Left lung (tissue), 14 donors: ENCODE measurements at places on chromosomes 1 and 21. TPM values are rescaled to one million over a fixed set of nuclear protein-coding genes. Genes with fewer than 3 reads are reported as not detected.

The BATF3 gene
- total RNA-seq, result 9.0 TPM

DNA sequence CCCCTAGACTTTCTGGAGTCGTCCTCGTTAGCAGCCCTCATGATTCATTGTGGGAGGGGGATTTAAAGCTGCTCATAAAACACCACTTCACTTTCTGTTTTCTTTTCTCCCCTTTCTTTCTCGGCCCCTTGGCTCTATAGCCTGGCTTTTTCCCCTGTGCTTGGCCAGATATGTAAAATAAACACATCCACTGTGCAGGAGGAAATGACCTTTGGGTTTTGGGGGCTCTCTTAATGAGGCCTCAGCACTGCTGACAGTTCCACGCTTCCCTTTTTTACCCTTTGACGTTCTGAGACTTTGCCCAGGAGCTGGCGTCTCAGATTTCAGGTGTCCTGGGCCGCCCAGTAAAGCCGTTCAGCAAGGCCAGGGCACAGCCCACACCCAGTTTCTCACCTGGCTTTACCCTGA lies 65.7 kb downstream of the RUNX3 start:
- no peak overlapping the region for H3K4me3 ChIP-seq
- DNase-seq, result no peak
- peaks cover 5% of the 10 kb centered on the region for H3K4me1 ChIP-seq
- H3K27ac ChIP-seq, result no peak overlapping the region
- no peaks in the 10 kb centered on the region for H3K36me3 ChIP-seq

DNA sequence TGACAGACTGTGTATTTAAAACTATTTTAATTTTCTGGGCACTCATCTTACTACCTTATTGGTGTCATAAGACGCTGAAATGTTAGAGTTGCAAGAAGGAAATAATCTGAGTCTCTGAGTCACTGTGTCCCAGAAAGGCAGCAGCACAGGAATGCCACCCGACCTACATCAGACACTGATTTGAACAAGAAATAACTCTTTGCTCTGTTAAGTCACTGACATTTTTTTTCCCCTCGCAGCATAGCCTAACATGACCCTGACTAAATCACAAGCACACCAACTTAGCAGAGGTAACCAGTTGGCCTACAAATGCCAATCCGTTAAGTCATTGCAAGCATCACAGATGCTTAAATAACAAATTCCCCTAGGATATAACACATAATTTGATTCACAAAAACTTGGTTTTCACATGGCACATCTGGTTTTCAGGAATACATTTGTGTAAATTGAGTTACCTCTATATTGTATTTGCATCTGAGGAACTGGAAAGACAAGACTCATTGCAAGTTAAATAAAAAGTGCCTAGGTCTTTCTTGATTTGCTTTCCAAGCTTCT lies 349.1 kb downstream of the SEC16B start:
- no peak for DNase-seq
- H3K36me3 ChIP-seq, result no peaks in the 10 kb centered on the region
- no peak overlapping the region for H3K27ac ChIP-seq
- no peaks in the 10 kb centered on the region for H3K4me1 ChIP-seq
- H3K27me3 ChIP-seq, result no peaks in the 10 kb centered on the region

The S100A1 gene
- 2.3 TPM for total RNA-seq

The PTGFRN gene
- total RNA-seq, result 39.9 TPM

The TIE1 gene
- 38.5 TPM for total RNA-seq

The KCNJ9 gene
- total RNA-seq, result not detected

DNA sequence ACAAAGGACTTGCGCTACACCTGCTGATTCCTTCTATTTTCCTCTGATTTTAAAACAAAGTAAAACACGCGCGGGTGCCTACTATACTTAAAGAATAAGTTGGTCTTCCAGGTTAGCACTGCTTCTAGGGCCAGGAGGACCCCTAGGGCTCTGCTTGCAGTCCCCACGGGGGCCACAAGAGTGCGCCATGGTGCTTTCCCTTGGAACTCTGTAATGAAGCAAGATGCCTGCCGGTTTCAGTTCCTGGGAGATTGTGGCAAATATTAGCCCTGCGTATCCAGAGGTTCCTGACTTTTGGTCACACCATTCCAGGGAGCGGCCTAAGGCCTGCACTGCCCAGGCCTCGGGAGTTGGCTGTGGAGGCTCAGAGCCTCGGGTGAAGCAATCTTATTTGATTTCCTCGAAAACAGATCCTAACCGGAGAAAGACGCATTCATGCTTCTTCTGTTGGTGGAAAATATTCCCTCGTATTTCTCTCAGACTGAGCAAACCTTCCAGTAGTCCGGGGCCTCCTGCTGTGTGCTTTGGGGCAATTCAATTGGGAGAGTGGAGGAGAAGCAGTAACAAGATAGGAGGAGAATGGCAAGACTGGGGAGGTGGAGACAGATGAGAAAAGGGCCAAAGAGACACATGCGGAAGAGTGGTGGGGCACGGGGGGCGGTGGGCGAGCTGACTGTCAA lies 25.3 kb downstream of the ADAM30 start:
- no peak overlapping the region for H3K4me3 ChIP-seq
- DNase-seq, result peak; percentile 70
- no peaks in the 10 kb centered on the region for H3K4me1 ChIP-seq
- H3K36me3 ChIP-seq, result no peaks in the 10 kb centered on the region

DNA sequence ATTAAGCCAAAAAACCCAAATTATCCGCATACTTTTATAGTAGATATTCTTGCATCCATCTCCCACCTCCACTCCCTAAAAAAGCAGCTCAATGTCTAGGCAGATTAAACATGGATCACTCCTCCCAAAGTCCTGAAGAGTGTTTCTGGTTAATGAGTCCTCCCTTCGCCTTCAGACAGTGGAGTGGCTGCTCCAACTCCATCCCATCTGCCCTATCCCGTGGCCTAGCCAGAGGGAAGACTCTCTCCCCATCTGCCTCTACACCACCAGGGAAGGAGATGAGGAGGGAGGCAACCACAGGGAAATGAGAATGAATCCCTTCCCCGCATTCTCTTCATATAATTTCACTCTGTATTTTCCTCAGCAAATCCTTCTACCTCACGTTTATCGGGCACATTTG lies 103.8 kb downstream of the SLC45A1 start:
- no peaks in the 10 kb centered on the region for H3K27me3 ChIP-seq
- H3K4me3 ChIP-seq, result peak overlapping the region; percentile 63
- peak overlapping the region; percentile 96 for H3K27ac ChIP-seq
- H3K4me1 ChIP-seq, result peaks cover 39% of the 10 kb centered on the region
- DNase-seq, result no peak

DNA sequence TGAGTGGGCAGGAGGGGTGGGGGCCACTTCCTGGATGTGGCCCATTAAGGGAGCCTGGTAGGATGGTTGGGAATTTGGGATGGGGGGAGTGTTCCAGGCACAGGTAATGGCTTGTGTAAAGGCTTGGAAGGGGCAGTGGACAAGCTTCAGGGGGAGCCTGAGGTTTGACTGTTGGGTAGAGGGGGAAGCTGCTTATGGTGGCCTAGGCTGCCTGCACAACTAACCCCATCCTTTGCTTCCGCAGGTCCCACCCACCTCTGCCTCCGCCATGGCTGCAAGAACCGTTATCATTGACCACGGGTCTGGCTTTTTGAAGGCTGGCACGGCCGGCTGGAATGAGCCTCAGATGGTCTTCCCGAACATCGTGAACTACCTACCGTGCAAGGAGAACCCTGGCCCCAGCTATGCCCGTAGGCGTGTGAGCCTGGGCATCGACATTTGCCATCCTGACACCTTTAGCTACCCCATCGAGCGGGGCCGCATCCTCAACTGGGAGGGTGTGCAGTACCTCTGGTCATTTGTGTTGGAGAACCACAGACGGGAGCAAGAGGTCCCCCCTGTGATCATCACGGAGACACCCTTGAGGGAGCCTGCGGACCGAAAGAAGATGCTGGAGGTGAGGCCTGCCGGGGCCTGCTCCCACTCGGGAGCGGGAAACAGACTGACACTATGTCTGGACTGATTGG lies 67.8 kb downstream of the ACTL8 start:
- peaks cover 4% of the 10 kb centered on the region for H3K27me3 ChIP-seq
- no peaks in the 10 kb centered on the region for H3K4me1 ChIP-seq
- no peaks in the 10 kb centered on the region for H3K36me3 ChIP-seq
- H3K27ac ChIP-seq, result no peak overlapping the region
- DNase-seq, result no peak

The PPIAL4G gene
- not detected for total RNA-seq

- no peaks in the 10 kb centered on the region for H3K27me3 ChIP-seq
- no peaks in the 10 kb centered on the region for H3K36me3 ChIP-seq
- DNase-seq, result no peak
- no peaks in the 10 kb centered on the region for H3K4me1 ChIP-seq
Observed at GRCh38 chr1:242086706-242087105, 87.8 kb upstream of the MAP1LC3C start.

The LCK gene
- 8.8 TPM for total RNA-seq

DNA sequence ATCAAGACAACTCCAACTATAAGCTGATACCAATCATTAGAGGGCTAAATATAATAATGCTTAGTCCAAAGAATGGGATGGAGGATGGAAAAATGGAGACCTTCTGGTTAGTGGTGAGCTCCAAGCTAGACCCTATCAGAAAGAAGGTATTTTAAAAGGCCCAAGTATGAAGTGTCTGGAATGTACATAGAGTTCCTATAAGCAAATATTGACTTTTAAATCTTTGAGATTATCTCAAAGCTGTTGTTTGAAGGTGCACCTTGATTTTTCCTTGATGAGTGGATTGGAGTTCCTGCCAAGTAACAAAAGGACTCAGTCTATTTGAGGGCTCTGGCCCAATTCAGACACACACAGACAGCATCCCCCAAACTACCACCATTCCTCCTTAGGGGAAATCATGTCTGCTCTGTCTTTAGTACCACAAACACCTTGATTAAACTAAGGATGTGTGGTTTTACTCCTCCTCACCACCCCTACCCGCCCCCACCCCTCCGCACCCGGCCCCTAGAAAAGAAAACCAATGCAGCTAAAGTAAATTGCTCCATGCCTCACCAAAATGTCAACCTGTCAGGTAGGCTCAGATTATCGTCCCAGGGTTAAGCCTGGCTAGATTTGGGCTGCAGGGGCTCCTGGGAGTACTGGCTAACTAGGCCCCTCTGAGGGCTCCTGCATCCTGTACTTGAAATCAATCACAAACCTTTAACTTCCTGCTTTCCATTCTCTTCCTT lies 59.4 kb downstream of the CDC7 start:
- H3K36me3 ChIP-seq, result no peaks in the 10 kb centered on the region
- peaks cover 5% of the 10 kb centered on the region for H3K4me1 ChIP-seq
- DNase-seq, result no peak
- peak overlapping the region; percentile 42 for H3K27ac ChIP-seq
- H3K27me3 ChIP-seq, result no peaks in the 10 kb centered on the region

DNA sequence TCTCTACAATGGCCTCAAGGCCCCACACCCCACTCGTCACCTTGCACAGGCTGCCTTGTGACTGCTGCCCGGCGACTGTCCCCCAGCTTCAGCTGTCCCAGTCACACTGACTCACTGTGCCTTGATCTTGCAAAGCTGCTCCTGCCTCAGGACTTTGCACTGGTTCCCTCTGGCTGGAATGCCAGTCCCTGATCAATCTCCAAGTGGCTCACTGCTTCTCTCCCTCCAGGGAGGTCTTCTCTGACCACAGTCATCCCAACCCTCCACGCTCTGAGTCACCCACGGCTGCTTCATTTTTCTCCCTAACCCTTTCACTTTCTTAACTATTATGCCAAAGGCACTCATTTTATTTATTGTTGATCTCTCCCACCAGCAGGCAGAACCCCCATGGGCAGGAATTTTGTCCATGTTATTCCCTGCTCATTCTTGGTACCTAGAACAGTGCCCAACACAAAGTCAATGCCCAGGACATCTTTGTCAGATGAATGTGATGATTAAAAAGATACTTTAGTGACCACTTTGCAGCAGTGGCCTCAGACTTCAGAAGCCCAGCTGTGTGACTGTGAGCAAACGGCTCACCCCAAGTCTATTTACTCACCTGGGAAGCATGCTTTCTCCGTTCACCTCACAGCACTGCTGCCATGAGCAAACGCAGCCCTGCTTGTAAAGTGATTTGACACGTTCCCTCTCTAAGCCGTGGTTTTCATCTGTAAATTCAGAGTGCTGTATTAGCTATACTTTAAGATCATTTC lies 53.4 kb downstream of the ZBTB18 start:
- no peak overlapping the region for H3K27ac ChIP-seq
- no peaks in the 10 kb centered on the region for H3K4me1 ChIP-seq
- no peak overlapping the region for H3K4me3 ChIP-seq

DNA sequence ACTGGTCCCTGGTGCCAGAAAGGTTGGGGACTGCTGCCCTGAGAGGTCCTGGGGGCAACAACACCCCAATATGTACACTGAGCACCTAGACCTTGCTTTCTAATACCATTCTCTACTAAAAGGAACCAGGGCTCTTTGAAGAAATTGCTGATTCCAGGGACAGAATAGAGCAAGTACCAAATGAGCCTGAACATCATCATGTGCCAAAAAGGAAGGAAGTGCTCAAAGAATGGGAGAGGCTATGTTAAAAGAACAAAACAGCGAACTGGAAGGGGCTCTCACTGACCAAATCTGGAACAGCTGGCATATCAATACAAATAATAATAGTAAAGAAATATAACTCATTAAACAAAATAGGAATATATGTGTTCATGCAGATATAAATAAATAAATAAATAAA lies 50.8 kb downstream of the PIK3R3 start:
- no peaks in the 10 kb centered on the region for H3K36me3 ChIP-seq
- H3K4me1 ChIP-seq, result no peaks in the 10 kb centered on the region
- H3K27me3 ChIP-seq, result no peaks in the 10 kb centered on the region
- no peak for DNase-seq
- H3K4me3 ChIP-seq, result no peak overlapping the region

The KRTAP25-1 gene
- not detected for total RNA-seq

GRCh38 chr1:208026880-208027438 lies 116.0 kb upstream of the CD34 start:
- H3K27ac ChIP-seq, result no peak overlapping the region
- DNase-seq, result no peak
- H3K4me1 ChIP-seq, result peaks cover 8% of the 10 kb centered on the region
- H3K27me3 ChIP-seq, result no peaks in the 10 kb centered on the region
- H3K4me3 ChIP-seq, result no peak overlapping the region

The TNFAIP8L2 gene
- 14.5 TPM for total RNA-seq

- no peak overlapping the region for H3K4me3 ChIP-seq
- H3K27ac ChIP-seq, result peak overlapping the region; percentile 16
- no peak for DNase-seq
- no peaks in the 10 kb centered on the region for H3K36me3 ChIP-seq
Observed at GRCh38 chr1:167697667-167698141, 24.1 kb upstream of the MPZL1 start.

GRCh38 chr1:221105578-221105977 lies 226.3 kb downstream of the HLX start:
- H3K4me3 ChIP-seq, result no peak overlapping the region
- no peak for DNase-seq
- peaks cover 6% of the 10 kb centered on the region for H3K4me1 ChIP-seq

- no peaks in the 10 kb centered on the region for H3K36me3 ChIP-seq
- no peaks in the 10 kb centered on the region for H3K27me3 ChIP-seq
- H3K4me3 ChIP-seq, result peak overlapping the region; percentile 74
- H3K27ac ChIP-seq, result peak overlapping the region; percentile 99
- H3K4me1 ChIP-seq, result peaks cover 39% of the 10 kb centered on the region
Observed at GRCh38 chr1:244833734-244834542, 1.5 kb upstream of the COX20 start.

The FAM72D gene
- total RNA-seq, result 0.84 TPM

GRCh38 chr1:107405236-107405635 lies 264.4 kb downstream of the NTNG1 start:
- DNase-seq, result no peak
- H3K27ac ChIP-seq, result no peak overlapping the region
- no peak overlapping the region for H3K4me3 ChIP-seq
- no peaks in the 10 kb centered on the region for H3K4me1 ChIP-seq

The PIGV gene
- total RNA-seq, result 16.9 TPM

GRCh38 chr1:41766546-41766945 lies 152.2 kb downstream of the HIVEP3 start:
- H3K27ac ChIP-seq, result no peak overlapping the region
- no peaks in the 10 kb centered on the region for H3K36me3 ChIP-seq
- H3K4me1 ChIP-seq, result peaks cover 70% of the 10 kb centered on the region

- DNase-seq, result no peak
- no peak overlapping the region for H3K4me3 ChIP-seq
- H3K4me1 ChIP-seq, result peaks cover 8% of the 10 kb centered on the region
- no peak overlapping the region for H3K27ac ChIP-seq
- H3K27me3 ChIP-seq, result no peaks in the 10 kb centered on the region
Observed at GRCh38 chr1:206037581-206037980, 13.9 kb upstream of the CTSE start.
